ENCODE measurements at places on chromosomes 7 and 10. TPM values are rescaled to one million over a fixed set of nuclear protein-coding genes. Genes with fewer than 3 reads are reported as not detected.

DNA sequence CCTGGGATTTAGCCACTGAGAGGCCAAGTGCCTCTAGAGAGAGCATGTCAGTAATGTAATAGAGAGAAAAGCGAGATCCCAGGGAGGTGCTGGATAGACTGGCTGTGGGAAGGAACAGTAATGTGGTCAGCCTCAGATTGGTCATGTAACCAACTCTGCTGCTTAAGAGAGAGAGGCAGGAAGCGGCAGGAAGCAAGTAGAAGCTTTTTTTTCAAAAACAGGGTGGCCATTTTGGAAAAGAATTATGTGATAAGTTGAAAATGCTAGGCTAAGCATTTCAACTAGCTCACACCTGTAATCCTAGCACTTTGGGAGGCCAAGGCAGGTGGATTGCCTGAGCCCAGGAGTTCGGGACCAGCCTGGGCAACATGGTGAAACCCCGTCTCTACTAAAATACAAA, 3.7 kb upstream of the PCOLCE start:
- no peak overlapping the region for H3K27ac ChIP-seq
- no peaks in the 10 kb centered on the region for H3K36me3 ChIP-seq
- H3K27me3 ChIP-seq, result no peaks in the 10 kb centered on the region
- no peak overlapping the region for H3K4me3 ChIP-seq
- H3K4me1 ChIP-seq, result no peaks in the 10 kb centered on the region

The ANXA8 gene
- not detected for total RNA-seq

DNA sequence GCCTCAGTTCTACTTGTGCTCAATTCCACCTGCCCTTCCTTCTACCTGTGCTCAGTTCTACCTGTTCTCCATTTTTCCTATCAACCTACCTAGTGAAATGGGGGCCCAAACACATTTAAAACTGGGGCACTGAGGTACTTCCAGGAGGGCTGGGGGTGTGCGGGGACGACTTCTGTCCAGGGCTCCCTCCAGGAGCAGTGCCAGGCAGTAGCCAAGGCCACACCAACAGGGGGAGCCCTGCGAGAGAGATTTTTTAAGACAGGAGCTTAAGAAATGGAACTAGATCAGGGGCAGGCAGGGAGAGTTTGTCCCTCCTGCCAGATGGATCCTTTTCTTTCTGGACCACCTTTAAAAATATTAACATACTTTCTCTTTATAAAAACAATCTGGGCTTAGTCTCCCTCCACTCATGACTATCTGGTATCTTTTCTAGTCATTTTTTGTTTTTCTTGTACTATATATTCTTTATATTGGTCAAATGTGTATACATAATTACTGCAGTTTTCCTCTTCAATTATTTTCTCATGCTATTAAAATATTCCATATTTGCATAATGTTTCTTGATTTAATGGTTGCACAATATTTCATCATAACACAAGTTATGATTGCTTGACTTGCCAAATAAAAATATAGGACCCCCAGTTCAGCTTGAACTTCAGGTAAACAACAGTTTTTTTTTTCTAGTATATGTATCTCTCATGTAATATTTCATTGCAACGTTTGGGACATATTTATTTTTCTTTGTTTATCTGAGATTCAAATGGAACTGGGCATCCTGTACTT, 47.3 kb upstream of the INSYN2A start:
- peak; percentile 33 for DNase-seq
- H3K4me3 ChIP-seq, result no peak overlapping the region
- H3K4me1 ChIP-seq, result no peaks in the 10 kb centered on the region
- H3K36me3 ChIP-seq, result no peaks in the 10 kb centered on the region
- no peaks in the 10 kb centered on the region for H3K27me3 ChIP-seq
- H3K27ac ChIP-seq, result no peak overlapping the region

DNA sequence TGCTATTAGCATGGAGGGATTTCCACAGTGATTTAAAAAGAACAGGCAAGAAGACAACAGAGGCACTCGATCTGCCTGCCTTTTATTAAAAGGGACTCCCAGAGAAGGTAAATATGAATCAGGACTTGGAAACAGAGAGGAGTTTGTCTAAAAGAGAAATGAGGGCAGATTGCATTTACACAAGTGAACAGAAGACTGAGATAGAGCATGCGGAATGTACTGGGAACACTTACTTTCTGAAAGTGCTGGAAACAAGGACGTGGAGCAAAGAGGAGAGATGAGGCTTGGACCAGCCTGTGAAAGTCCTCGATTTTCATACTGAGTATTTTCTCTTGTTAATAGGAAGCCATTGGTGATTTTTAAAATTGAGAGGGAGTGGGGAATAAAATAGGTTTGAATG, 35.7 kb downstream of the MEOX2 start:
- H3K36me3 ChIP-seq, result no peaks in the 10 kb centered on the region
- H3K4me3 ChIP-seq, result no peak overlapping the region
- no peaks in the 10 kb centered on the region for H3K4me1 ChIP-seq
- DNase-seq, result no peak

Data from thyroid gland (tissue), 4 donors.